ENCODE measurements at places on chromosomes 7 and 10.

GRCh38 chr10:133050371-133050770 lies 37.4 kb upstream of the ADGRA1 start:
- DNase-seq, result no peak

GRCh38 chr7:141221007-141221612 lies 147.2 kb downstream of the TMEM178B start:
- DNase-seq, result no peak

DNA sequence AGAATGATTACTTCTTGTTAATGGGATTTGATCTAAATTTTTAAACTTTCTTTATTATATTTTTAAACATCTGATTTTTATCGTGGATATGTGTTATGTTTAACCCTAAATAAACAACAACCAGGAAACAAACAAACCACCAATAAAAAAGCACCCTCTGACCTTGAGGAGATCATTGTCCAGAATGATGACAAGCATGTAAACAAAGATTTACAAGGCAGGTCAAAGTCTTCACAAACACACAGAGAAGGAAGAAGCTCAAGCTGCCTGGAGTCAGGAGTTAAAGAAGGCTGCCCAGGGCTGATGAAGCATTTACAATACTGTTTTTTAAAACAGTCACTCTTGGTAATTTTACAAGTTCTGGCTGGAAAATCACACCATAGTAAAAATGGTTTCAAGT lies 31.0 kb upstream of the EGFR start:
- no peak for DNase-seq

GRCh38 chr7:44750424-44750823 lies 1.8 kb downstream of the ZMIZ2 start:
- DNase-seq, result no peak

Data from NCI-H1105 (cell line).